Sigmoid colon (tissue), 7 donors: ENCODE measurements at places on chromosomes 4 and X.

DNA sequence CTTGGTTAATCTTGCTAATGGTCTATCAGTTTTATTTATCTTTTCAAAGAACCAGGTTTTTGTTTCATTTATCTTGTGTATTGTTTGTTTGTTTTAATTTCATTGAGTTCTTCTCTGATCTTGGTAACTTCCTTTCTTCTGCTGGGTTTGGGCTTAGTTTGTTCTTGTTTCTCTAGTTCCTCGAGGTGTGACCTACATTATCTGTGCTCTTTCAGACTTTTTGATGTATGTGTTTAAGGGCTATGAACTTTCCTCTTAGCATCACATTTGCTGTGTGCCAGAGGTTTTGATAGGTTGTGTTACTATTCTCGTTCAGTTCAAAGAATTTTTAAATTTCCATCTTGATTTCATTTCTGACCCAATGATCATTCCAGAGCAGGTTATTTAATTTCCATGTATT is 365.4 kb upstream of the GATB start:
- DNase-seq = no peak

DNA sequence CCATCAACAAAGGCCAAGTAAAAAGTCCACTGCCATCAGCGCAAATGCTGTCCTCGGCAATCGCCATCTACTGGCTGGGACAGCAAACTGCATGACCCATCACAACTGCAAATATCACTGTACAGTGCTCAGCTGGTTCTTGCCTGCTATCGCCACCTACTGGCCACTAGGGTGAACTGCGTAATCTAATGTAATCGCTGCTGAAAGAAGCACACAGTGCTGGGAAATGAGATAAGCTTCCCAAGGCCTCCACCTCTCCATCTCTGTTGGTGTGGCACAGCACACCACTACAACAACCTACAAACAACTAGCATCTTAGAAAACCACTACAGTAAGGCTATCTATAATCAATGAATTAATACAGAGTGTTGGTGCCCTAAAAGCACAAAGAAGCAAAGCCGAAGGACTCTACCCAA is 298.3 kb downstream of the TEX13A start:
- peak; percentile 70 for DNase-seq

- DNase-seq = no peak
Measured at GRCh38 chr4:122005064-122005755, 53.4 kb upstream of the TRPC3 start.

DNA sequence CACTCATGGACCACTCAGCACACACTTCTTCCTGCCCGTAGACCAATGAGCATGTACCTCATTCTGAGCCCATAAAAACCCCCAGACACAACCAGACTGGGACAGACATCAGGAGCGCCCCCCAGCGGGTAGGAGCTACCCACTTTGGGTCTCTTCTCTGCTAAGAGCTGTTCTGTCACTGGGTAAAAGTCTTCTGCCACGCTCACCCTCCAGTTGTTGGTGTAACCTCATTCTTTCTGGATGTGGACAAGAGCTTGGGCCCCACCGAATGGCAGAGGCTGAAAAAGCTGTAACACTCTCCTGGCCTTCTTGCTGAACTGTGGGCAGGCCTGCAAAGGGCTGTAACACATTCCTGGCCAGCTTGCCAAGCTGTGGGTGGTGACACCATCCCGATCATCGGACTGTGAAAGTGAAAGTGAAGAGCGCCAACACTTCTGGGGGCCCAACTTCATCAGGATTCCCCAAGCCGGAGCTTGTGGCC is 137.6 kb downstream of the TECRL start:
- no peak for DNase-seq

- peak; percentile 28 for DNase-seq
Measured at GRCh38 chr4:6472008-6472386, 417 bp downstream of the PPP2R2C start.

- DNase-seq = no peak
Measured at GRCh38 chr4:88130003-88130402, 28.4 kb downstream of the ABCG2 start.

- DNase-seq = no peak
Measured at GRCh38 chrX:9887659-9888297, 79.4 kb upstream of the CLDN34 start.

DNA sequence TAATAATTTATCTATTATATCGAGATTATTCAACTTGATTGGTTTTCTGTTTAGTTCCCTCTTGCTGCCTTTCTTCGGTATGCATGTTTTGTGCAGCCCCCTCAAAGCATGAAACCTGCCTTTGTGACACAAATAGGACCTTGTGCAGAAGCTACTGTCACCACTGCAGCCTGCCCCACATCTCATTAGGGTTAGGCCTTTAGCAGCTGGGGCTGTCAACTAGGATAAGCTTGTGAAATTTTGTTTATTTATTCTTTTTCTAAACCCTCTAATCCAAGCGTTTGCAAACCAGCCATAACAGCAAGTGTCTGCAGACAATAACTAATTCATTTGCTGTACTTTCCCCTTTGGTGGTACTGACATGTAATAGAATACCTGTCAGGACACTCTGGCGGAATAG is 258.9 kb downstream of the RCHY1 start:
- DNase-seq = no peak

GRCh38 chrX:70176938-70177533 is at the start of gene DGAT2L6:
Gene DGAT2L6 (plus strand): TSS chrX:70177483. CDS start chrX:70177583, 100 bp downstream.
- DNase-seq = no peak

GRCh38 chr4:157300701-157301100 is 80.2 kb downstream of the GRIA2 start:
- no peak for DNase-seq

DNA sequence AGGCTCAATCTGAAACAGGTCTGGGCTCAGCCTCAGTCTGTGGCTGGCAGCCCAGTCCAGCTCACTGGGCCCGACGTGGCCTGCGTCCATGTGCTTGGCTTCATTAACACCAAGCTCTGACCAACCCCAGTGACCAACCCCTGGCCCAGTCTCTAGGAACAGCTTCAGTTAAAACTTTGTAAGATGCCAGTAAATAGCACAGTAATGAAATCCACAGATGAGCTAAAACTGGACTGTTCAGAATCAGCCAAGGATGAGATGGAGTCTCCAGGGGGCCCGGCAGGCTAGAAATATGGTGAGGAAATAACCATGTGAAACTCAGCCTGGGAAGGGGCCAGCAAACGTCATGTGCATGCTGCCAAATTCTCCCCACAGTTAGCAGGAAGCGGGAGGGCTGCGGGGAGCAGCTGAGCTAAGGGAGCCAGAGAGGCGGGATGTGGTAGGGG is 37.1 kb upstream of the XPNPEP2 start:
- DNase-seq = peak; percentile 90
